ENCODE measurements at places on chromosomes 3 and 15. TPM values are rescaled to one million over a fixed set of nuclear protein-coding genes. Genes with fewer than 3 reads are reported as not detected.

GRCh38 chr3:76096036-76096435, 310.7 kb upstream of the ZNF717 start:
- no peak for DNase-seq

The MUSTN1 gene
- total RNA-seq: 17.8 TPM

GRCh38 chr15:99158626-99159412, 53.9 kb downstream of the SYNM start:
- no peak for DNase-seq

- DNase-seq: no peak
Measured at GRCh38 chr3:144413068-144413467, 441.4 kb downstream of the DIPK2A start.

The RARRES1 gene
- 9.1 TPM for total RNA-seq

- DNase-seq: no peak
Measured at GRCh38 chr3:32780071-32780734, 37.6 kb upstream of the TRIM71 start.

The SV2B gene
- 4.1 TPM for total RNA-seq

The SNTN gene
- not detected for total RNA-seq

The PLD1 gene
- total RNA-seq: 64.3 TPM

DNA sequence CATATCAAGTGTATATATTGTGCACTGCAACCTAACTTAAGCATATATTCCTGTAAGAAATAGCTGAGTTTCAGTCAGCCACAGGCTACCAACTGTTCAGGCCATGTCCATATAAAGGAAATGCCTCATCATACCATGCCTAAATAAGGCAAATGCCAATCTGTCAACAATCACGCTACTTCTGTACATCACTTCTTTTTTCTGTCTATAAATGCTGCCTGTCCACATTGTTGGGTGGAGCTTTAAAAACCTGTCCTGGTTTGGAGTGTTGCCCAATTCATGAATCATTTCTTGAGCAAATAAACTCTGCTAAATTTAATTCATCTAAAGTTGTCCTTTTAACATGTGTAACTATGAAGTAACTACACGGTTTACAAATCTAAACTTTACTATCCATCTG, 1091.9 kb downstream of the NSUN3 start:
- no peak for DNase-seq
